Endothelial cell (in vitro differentiated cells): ENCODE measurements at places on chromosomes 11 and 22.
A peak's percentile ranks its signal among the peaks of the same experiment; 100 is the strongest.

DNA sequence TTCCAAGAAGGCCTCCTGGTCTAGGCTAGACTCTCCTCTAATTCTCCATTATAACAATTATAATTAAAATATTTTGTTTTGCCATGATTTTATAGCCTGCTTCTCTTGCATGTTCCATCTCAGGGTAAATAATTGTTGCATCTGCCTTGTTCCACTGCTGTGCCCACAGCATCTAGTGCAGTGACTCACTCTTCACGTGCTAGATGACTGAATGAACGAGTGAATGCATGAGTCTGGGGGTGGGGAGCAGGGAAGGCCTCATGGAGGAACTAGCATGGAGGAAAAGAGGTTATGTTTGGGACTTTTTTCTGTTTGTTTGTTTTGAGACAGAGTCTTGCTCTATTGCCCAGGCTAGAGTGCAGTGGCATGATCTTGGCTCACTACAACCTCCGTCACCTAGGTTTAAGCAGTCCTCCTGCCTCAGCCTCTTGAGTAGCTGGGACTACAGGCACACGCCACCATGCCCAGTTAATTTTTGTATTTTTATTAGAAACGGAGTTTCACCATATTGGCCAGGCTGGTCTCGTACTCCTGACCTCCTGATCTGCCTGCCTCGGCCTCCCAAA is 5.2 kb upstream of the OAF start:
- no peak for DNase-seq

GRCh38 chr11:120288021-120288420 is 37.1 kb upstream of the TLCD5 start:
- no peak for DNase-seq

DNA sequence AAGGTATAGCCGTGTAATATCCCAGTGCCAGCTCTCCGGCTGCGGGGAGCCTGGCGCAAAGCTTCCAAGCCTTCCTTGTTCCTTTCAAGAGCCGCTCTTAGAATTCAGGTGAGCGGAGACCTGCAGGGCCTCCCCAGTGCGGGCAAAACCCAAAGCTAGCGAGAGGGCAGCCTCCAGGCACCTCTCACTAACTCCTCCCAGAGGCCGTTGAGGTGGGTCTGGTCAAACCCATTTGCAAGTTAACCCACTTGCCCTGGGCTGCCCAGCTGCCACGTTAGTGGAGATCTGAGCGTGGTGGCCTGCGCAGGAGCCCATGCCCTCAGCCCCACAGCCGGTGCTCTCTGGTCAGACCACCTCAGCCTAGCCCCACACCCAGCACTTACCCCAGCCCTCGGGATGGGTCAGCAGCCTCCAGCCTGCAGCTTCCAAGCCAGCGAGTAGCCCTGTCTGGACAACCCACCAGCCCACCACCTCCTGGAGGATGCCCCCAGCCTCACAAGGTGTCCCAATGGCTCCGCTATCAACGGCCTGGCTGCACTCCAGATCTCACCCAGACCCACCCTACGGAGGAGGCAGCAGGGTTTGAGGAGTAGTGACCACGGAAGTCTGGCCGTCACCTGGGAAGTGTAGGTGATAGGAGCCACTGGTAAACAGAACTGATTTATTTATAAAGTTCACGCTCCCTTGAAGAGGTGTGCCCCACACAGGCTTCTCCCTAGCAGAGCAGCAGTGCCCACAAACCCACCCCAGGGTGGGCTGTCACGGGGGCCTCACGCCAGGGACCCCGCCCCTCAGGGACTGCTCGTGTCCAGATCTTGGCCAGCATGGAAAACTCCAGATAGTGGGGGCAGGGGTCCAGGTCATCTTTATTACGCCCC is 2.3 kb downstream of the ASCL2 start:
- no peak for DNase-seq

GRCh38 chr11:74443071-74443864 is 24.1 kb downstream of the KCNE3 start:
- no peak for DNase-seq

DNA sequence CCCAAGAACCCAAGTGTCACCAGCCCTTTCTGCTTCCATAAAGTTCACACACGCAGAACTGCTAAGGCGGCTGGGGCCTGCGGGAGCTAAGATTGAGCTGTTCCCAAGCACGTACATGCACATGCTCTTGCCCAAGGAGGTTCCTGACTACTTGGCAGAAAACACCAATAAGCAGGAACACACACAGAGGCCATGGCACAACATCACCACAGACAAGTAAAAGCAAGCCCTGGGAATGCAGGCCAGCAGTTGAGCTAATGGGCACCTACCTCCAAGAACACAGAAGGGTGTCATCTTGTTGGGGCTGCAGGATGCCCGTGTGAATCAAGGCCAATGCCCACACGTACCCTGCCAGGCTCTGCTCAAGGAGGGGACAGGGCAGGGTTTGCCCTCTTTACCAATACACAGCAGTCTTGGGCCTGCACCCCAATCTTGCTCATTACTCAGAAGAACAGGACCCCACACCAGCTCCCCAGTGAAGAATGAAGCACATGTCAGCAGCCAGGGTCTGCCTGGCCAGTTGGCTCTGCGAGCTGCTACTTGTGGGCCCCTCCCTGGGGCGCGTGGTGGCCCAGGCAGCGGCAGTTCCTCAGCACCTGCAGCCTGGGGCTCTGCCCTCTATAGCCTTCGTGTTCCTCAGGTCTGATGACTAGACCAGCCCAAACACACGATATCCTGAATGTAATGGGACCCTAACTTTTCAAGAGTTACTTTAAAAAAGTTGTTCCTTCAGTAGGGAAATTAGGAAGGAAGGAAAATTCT is 32.3 kb upstream of the CYP2D6 start:
- no peak for DNase-seq

DNA sequence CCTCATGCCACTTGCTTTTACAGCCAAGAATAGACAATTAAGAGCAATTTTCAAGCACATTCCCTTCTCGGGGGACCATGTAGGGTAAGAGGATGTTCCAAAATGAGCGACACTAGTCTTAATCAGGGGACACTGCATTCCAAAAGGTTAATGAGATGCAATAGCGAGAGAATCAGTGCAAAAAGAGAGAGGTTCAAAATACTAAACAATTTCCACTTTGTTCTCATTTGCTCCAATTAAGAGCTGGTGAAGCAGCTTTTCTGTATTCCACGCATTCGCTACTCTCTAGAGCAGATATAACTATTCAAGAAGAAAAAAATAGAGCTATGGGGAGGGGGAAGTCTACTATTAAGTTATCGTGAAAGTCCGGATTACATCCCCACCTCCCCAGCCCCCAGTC is 811 bp downstream of the LRRC4C start:
- DNase-seq: no peak

DNA sequence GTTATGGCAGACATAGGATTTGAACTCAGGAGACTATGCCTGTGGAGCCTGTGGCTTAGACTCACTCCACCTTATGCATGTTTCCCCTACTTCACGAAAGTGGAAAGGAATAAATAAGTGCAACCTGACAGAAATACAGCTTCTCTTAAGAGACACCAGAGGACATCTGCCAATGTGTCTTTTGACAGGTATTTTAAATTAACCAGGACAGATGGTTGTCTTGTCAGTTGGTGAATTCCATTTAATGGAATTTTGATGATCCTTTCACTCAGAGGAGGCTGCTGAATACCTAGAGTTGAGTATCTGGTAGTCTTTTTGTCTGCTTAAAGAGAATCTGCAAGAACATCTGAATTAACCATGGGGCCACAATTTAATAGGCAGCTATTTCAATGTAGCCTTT is 46.1 kb downstream of the NELL1 start:
- DNase-seq: no peak

GRCh38 chr11:48014917-48015316 is 34.6 kb downstream of the PTPRJ start:
- no peak for DNase-seq

- no peak for DNase-seq
These were observed 940 bp downstream of the IL18 start for GRCh38 chr11:112162761-112163546.

DNA sequence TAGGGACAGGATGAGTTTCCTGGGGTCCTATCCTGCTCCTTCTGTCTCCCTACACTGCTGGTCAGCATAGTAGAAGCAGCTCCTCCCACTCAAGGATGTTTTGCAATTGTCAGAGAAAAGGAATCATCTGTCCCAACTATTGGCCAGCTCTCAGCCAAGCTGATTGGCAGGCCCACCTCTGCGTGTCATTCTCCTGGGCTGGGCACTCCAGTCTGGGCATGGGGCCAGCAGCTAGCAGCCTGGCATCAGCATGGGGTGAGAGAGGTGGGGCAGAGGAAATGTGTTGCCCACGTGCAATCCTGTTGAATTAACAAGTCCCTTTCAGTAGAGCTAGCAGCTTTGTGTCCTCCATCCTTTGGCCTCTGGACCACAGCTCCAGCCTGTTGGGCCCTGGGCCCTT is 14.1 kb downstream of the ANKK1 start:
- no peak for DNase-seq

DNA sequence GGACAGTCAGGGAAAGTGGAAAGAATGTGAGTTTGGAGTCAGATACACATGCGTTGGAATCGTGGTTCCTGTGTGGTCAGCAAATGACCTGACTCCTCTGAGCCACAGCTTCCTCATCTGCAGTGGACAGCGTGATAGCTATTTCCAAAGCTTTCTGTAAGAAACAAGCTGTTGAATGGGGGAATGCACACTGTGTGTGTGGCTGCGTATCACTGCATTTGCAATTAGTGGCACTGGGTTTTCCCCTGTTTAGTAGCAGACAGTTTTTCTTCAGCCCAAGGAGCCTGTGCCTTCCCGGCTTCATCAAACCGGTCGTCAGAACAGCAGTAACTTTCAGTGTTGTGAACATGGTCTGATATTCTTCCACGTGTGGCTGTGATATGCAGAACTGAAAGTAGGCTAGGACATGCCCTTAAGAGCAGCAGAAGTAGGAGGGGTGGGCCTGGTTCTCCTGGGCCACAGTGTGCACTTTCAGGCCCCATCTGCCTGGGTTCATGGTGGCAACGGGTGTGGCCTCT is 121.5 kb downstream of the RRAS2 start:
- DNase-seq: no peak

DNA sequence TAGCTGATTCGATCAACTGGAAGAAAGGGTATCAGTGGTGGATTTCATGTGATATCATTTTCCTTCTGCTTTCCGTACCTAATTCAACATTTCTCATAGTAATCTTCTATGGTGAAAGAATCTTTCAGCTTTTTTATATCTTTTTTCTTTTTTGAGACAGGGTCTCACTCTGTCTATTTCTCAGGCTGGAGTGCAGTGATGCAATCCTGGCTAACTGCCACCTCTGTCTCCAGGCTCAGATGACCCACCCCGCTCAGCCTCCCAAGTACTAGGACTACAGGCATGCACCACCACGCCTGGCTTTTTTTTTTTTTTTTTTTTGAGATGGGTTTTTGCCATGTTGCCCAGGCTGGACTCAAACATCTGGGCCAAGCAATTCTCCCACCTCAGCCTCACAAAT is 18.6 kb upstream of the CHORDC1 start:
- DNase-seq: no peak

- peak; percentile 37 for DNase-seq
These were observed 2.0 kb upstream of the UBXN1 start for GRCh38 chr11:62680825-62681240.

DNA sequence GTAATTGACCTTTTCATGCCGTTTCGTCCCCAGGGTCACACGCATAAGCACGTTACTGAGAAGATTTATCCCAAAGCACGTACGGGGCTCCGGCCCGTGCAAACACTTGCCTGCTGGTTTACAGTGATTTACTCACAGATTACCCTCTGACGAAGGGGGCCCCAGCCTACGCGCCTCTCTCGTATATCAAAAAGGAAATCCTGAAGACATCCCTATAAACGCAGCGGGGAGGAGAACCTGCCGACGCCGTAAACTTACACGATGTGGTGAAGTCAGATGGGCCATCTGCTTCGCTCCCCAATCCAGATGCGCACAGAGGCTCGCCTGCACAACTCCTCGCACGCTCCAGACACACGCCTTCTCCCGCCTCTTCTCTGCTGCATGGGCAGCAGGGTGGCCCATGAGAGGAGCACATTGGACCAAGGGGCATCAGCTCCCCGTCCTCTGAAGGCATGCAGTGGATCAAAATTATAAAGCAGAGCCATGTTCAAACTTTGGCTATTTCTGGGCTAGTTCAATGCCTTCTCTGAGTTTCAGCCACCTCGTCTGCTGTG is 123.6 kb downstream of the MN1 start:
- DNase-seq: no peak

DNA sequence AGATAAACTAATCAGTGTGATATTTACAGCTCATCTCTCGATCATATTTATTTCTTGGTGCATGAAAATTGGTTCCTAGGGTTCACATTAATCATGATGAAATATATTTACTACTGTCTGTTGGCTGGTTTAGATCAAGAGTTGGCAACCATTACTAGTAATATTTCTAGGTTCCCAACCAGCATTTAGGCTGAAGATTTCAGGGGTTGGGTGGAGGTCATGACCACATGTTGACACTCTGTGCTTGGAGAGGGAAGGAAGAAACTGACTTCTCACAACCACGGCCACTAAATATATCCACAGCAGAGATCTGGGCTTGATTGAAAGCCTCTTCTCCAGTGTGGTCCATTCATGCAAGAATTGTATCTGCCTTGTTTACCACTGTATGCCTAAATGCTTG is 87.9 kb downstream of the ALX4 start:
- no peak for DNase-seq

DNA sequence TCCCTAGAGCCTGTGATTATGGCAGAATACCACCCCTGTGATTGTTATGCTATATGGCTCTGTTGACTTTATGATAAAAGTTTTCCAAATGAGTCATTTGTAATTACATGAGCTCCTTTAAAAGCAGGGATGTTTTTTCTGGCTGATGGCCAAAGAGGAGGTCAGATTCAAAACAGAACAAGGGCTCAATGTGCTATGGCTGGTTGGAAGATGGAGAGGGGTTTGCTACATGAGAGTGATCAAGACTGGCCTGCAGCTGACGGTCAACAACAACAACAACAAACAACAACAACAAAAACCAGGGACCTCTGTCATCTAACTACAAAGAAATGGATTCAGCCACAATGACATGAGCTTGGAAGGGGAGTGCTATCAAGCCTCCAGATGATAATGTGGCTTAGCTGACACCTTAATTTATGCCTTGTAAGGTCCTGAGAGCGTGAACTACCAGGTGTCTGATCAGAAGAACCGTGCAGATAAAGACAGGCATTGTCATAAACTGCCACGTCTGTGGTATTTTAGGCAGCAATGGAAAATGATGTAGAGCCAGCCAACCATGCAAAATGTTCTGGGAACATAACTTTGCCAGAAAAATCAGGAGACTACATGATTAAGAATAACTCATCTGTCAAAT is 47.2 kb downstream of the PIWIL3 start:
- DNase-seq: no peak

- DNase-seq: no peak
These were observed 3.8 kb downstream of the SHISA8 start for GRCh38 chr22:41911001-41911611.

DNA sequence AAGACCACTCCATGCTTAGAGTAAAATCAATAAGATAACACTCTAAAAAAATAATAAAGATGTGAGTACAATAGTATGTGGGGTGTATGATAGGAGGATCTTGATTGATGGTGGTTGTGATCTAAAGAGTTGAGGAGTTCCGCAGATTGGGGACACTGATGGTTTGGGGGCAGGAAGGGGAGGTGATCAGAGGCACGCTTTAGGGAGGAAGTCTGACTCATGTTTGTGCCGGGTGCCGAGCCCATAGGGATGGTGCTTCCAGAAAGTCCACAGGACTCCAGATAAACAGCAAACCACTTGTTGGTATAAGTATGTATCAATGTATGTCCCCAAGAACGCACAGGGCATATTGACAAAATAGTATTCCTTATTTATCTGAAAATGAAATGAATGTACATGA is 27.5 kb downstream of the LINC01488 start:
- no peak for DNase-seq
